ENCODE measurements at places on chromosomes 5 and 9.

GRCh38 chr5:39604491-39604890 is 179.7 kb upstream of the DAB2 start:
- no peak for DNase-seq

DNA sequence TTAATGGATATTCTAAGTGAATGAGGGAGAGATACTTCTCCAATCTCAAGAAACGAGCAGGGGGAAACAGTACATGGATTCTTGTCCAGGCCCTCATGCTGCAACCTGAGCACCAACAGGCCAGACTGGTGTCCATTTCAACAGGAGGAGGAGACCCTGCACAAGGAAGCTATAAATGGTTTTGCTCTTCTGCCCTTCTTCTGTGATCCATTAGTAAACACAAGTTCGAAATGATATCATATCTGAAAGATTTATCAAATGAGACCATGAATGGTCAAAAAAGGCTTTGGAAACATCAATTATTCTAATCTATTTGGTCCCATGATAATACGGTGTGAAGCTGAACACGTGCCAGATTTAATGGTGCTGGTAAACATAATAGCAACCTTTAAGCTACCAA is 109.8 kb downstream of the NR6A1 start:
- no peak for DNase-seq

DNA sequence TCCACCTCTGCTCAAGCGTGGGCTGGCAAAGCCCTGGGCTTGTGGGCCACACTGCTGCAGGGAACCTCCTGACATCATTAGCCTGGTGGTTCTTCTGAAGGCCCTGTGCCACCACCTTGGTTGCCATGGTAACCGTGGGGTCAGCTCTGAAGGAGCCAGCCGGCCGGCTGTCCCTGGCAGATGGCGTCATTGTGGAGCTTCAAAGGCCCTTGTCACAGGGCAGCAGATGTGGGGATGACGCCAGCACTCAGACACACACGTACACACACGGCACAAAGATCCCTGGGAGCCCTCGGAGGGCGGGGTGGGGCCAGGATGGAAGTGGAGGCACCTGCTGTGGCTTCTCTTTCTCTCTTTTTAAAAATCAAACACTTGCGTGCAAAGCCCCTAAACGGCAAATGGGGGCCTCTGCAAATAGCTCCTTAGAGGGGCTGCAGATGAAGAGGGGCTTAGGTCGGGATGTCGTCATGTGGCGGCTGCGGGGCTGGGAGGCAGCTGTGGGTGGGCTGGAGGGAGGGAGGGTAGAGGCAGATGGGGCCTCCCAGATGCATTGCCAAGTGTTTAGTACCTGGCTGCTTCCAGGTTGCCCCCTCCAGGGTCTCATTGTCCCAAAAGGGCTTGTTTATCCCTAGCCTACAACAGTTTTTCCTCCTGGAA is 19.5 kb upstream of the RPL26L1 start:
- DNase-seq: no peak

DNA sequence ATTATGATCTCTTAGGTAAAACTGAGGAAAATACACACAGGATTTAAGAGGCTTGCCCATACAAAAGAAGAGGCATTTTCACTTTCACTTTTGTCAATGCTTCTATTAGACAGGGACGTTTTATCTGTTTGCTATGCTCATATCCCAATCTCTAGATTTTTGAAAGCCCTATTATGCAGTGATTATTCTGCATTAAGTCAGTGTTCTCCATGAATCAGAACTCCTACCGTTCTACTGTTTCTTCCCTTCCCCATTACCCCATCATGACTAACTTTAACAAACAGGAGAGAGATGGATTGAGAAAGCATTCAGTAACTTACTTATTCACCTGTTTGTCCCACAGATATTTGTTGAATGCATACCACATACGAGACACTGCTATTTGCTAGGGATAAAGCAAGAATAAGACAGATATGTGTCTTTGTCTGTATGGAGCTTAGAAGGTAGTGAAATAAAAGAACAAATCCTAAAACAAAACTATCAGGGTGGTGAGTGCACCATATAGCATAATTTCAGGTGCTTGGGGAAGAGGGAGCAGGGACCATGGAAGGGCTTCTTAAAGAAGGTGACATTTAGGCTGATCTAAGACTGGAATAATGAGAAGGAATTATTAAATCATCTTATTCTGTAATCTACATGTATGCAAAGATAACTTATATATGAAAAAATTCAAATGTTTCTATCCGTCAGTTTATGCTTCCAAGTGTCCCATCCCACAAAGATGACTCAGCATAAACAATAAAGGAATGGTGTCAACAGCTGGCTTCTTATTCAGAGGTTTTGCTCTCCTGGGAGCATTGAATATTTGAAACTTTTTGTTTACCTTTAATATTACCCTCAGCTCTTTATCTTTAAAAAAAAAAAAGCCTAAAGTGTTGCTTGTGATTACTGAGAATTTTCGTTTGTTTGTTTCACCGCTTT is 328.1 kb downstream of the HINT1 start:
- DNase-seq: no peak

GRCh38 chr9:2761424-2761823 is 44.1 kb downstream of the KCNV2 start:
- DNase-seq: no peak

DNA sequence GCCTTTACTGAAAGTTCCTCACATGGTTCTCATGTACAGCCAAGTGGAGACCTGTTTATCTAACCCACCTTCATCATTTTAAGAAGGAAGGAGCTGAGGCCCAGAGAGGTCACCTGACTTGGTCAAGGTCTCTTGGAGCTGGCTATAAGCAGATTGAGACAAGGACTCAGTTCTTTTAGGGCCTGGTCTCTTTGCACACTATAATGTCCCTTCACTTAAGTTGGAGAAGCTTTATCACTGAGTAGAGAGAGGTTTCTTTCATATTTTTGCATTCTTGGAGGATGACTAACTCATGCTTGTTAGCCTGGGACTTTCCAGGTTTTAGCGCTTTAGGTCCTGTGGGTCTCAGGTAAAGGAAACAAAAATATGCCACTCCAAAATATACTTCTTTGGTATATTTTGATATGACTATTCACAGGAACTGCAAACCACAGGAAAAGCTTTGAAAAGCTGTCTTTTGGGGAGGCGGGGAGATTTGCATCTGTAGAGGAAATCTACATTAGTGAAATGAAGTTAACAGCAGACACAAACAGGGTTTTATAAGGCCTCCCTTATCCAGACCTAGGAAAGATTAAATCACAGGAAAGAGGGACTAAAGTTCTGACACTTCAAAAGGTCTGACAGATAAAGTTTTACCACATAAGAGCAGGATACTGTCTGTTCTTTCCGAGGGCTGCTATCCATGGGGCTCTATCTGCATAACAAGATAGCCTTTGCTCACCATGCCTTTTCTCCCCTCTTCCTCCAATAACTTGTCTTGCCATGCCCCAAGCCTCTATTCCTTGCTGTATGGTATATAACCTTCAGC is 95.8 kb upstream of the ANKRD55 start:
- DNase-seq: peak; percentile 41

DNA sequence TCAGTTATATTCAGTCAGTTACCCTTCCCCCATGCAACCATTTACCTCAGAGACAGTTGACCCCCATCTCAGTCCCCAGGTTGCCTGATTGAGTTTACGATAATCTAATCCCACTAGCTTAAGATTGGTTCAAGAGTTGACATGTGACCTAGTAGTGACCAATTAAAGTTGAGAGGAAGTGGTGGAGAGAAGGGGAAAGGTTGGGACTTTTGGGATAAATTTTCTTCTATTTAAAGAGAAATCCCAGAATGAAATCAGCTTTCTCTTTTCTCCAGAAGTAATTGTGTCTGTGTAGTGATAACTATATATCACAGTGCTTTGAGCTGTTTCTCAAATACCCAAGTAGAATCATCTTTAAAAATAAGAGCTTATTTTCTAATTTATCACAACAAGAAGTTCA is 396.7 kb upstream of the CLINT1 start:
- DNase-seq: no peak

DNA sequence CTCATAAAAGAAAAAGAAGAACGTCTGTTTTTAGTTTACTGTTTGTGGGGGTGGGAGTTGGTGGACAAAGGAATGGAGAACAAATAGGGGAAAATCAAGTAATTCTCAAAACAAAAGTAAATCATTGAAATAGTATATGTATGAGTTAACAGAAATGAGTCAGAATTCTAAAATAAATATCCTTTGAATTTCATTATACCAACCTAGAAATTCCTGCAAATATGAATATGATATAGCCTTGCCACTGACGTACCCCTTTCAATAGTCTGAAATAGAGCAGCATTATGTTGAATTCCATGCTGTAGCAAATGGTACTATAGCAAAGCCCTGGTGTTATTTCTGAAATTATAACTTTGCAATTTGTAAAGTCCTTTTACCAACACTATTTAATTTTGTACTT is 29.6 kb upstream of the DTWD2 start:
- DNase-seq: no peak

GRCh38 chr9:114065304-114065703 is 12.8 kb downstream of the AMBP start:
- no peak for DNase-seq

DNA sequence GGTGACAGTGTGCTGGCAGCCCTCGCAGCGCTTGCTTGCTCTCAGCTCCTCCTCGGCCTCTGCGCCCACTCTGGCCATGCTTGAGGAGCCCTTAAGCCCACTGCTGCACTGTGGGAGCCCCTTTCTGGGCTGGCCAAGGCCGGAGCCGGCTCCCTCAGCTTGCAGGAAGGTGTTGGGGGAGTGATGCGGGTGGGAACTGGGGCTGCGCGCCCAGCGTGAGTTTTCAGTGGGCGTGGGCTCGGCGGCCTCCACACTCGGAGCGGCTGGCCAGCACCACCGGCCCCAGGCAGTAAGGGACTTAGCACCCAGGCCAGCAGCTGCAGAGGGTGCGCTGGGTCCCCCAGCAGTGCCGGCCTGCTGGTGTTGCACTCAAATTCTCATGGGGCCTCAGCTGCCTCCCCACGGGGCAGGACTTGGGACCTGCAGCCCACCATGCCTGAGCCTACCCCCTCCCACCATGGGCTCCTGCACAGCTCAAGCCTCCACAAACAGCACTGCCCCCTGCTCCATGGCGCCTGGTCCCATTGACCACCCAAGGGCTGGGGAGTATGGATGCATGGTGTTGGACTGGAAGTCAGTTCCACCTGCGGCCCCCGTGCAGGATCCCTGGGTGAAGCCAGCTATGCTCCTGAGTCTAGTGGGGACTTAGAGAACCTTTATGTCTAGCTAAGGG is 223.1 kb upstream of the PTPRD start:
- DNase-seq: no peak

DNA sequence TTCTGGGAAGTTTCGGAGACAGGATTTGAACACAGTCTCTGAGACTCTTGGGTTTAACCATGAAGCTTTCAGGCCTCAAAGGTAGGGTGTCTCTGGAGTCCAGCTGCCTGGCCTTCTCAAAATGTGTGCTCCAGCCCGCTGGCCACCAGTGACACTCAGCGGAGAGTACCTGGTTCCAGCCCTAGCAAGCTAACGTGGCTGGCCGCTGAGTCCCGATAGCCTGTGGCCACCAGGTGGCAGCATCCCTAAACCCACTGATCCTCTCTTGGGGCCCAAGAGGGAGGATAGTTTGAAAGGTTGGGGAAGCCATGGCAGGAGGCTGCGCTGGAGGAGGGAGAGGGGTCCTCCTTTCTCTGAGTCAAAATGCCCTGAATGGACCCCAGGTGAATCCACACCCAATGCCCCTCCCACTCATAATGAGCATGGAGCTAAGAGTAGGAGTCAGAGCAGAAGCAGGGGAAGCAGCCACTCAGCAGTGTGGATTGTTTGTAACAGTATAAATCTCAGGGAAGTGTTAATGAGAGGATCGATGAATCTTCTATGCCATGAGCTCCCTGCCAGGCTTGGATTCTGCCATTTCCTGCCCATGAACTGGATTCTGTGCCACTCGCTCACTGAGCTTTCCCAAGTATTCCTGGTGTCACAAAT is 5.4 kb upstream of the TIFAB start:
- DNase-seq: peak; percentile 71

DNA sequence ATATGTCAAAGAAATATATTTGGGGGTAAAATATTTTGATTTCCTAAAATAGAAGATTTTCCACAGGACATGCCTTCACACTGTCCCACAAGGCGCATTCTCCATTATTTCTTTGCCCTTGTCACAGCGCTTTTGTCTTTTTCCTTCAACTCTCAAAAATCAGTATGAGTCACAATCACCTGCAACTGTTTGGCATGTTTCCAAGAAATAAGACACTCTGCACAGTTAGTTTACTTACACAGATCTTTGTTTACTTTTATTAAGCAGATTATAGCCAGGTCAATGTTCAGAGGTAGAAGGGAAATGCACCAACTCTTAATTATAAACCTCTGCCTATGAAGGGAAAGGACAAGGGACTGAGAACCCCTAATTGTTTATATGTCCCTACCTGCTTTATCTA is 9.5 kb downstream of the CEMIP2 start:
- no peak for DNase-seq

DNA sequence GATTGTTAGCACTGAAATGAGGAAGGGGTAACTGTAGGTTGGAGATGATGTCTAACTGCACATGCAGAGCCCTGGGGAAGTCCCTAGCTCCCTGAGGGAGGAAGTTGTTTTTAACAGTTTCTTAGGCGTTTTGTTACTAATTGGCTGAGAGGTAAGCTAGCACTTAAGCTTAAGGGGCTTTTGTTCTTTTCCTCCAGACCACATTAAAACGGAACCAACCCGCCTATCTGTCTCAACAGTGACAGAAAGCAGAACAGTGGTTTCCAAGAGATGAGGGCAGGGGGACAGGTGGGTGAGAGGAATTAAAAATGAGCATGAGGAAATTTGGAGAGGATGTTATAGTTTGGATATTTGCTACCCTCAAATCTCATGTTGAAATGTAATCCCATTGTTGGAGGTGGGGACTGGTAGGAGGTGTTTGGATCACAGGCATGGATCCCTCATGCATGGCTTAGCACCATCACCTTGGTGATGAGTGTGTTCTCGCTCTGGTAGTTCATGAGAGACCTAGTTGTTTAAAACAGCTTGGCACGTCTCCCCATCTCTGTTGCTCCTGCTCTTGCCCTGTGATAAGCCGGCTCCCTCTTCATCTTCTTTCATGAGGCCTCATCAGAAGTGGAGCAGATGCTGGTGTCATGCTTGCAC is 38.9 kb downstream of the LYRM7 start:
- DNase-seq: peak; percentile 57

- DNase-seq: no peak
Observed at GRCh38 chr9:90514877-90515276, 127.7 kb downstream of the DIRAS2 start.

GRCh38 chr5:91016954-91017700 is 366.0 kb downstream of the ARRDC3 start:
- no peak for DNase-seq

DNA sequence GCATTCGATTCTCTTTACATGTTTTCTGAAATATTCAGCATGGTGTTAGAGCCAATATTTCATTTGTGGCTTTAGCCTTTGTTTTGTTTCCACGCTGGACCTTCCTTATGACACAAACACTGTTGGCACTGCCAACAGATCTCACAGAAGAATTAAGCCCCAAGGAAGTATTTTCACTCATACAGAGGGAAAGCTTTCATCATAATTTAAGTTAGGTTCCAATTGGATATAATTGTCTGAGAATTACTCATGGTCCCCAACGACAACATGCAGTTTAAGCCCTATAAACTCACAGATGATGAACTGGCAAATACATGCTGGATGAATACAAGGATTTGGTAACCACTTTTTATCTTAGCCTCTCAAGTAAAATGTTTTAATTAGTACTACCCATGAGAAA is 259.5 kb downstream of the EBF1 start:
- no peak for DNase-seq
